RPMI7951 (cell line): ENCODE measurements at places on chromosomes 12 and 14. TPM values are rescaled to one million over a fixed set of nuclear protein-coding genes. Genes with fewer than 3 reads are reported as not detected.

Gene PSMA3
- 215 and 218 TPM in 2 replicates for total RNA-seq

- no peak for DNase-seq
Observed at GRCh38 chr14:45793081-45793480, 540.1 kb upstream of the MIS18BP1 start.

DNA sequence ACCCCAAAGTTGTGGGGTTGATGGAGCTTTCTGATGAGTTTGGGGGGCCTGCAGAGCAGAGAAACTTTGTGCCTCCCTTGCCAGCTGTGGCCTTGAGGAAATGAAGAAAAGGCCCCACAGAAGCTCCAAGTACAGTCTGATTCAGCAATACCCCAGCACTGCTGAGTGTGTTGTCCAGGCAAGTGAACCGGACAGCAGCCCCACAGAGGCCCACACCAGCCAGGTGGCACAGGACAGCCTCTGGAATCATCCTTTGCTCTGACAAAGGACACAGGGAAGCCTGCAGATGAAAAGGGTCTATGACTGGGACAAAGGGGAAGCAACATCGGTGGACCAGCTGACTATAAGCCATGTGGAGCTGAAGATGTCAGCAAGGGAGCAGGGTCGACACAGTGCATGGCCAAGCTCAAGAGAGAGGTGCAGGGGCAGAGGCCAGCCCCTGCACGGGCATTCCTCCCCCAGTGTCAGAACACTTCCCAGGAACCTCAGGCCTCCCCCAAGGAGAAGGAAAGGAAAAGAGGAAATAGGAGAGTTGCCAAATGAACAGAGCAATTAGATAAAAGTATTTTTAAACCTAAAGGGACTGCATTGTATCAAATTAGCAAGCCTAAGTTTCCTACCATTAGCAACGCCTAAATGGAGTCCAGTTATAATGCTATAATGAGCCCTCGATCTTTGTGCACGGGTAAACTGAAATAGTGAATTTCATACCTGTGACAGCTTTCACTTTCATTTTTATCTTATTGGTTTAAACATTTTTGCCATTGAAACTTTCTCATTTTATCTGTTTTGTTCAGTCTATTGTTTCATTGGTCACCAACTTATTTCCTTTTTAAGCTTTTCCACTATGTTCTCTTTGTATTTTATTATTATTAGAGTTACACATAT, 46.3 kb upstream of the PTGDR start:
- DNase-seq = peak; percentile 26

GRCh38 chr14:52948836-52949235, 2.0 kb downstream of the FERMT2 start:
- DNase-seq = no peak

DNA sequence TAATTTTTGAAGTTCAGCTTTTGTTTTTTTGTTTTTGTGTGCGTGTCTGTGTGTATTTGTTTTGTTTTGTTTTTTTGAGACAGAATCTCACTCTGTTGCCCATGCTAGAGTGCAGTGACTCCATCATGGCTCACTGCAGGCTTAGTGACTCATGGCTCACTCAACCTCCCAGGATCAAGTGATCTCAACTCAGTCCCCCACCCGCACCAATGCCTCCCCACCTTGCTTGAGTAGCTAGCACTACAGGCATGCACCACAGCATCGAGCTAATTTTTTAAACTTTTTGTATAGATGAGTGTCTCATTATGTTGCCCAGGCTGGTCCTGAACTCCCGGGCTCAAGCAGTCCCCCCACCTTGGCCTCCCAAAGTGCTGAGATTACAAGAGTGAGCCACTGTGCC, 981.4 kb downstream of the BCL11B start:
- no peak for DNase-seq

- DNase-seq = no peak
Observed at GRCh38 chr12:44020555-44020954, 184.7 kb downstream of the TMEM117 start.

DNA sequence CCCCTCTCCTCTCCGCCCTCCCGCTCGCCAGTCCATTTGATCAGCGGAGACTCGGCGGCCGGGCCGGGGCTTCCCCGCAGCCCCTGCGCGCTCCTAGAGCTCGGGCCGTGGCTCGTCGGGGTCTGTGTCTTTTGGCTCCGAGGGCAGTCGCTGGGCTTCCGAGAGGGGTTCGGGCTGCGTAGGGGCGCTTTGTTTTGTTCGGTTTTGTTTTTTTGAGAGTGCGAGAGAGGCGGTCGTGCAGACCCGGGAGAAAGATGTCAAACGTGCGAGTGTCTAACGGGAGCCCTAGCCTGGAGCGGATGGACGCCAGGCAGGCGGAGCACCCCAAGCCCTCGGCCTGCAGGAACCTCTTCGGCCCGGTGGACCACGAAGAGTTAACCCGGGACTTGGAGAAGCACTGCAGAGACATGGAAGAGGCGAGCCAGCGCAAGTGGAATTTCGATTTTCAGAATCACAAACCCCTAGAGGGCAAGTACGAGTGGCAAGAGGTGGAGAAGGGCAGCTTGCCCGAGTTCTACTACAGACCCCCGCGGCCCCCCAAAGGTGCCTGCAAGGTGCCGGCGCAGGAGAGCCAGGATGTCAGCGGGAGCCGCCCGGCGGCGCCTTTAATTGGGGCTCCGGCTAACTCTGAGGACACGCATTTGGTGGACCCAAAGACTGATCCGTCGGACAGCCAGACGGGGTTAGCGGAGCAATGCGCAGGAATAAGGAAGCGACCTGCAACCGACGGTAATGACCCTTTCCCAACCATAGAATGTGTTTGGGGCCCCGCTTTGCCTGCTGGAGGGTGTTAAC, 615 bp downstream of the CDKN1B start:
- no peak for DNase-seq

DNA sequence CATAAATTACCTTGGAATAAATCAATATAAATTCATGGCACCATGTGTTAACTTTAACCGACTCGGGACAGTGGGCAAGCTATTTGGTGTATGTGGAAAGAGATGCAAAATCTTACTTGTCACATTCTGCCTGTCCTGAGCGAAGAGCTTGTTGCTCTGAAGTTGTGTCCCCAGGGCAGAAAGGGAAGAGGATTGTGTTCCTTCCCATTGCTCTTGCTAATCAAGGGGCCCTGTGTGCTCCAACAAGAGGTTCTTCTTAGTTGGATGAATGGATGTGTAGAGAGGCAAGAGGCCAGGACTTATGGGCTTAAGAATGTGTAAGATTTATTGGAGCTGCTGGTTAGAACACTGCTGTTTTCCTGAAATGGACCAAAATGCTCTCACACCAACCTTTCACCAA, 36.5 kb upstream of the FRS2 start:
- DNase-seq = peak; percentile 22
